ENCODE measurements at places on chromosomes 1 and 21.
A peak's percentile ranks its signal among the peaks of the same experiment; 100 is the strongest.

DNA sequence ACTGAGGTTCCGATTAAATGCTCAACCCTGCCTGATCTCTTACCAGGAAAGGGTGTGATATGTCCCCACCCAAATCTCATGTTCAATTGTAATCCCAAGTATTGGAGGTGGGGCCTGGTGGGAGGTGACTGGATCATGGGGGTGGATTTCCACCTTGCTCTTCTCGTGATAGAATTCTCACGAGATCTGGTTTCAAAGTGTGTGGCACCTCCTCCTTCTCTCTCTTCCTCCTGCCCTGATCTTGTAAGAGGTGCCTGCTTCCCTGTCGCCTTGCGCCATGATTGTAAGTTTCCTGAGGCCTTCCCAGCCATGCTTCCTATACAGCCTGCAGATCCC, 34.9 kb downstream of the RSPH1 start:
- no peak for DNase-seq

- no peak for DNase-seq
These were observed 2.1 kb upstream of the B4GALT2 start for GRCh38 chr1:43976890-43977289.

DNA sequence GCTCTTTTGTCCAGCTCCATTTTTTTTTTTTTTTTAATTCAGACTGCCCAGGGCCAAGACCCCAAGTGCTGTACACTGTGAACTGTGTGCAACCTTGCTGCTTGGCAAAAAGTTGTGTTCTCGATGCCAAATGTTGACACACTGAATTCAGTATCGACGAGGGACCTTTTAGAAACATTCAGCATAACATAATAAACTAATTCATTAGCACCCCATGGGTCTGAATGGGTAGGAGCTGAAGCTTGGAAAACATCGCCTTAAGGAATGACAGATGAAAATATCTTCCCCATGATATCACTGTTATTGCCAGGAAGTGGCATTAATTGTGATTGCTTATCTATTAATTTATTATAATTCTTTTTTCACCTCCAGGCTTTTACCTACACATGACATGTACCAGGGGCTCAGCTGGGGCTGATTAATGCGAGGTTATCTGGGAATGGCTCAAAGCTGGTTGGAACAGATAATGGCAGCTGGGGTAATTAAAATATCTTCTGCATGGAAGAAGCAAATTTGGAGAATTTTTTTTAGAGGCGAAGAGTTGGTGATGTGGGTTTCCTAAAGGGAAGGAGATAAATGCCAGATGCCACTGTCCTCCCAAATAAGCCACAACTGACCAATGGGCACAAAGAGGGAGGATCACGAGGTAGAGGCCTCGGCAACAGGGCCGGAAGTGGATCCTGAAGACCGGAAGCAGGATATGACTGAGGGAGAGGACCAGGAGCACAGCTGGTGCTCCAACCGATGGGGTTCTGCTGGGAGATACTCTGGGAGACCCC, 169.3 kb downstream of the GRIK3 start:
- DNase-seq, result no peak

- no peak for DNase-seq
These were observed 25.7 kb downstream of the COQ8A start for GRCh38 chr1:226965581-226966440.

DNA sequence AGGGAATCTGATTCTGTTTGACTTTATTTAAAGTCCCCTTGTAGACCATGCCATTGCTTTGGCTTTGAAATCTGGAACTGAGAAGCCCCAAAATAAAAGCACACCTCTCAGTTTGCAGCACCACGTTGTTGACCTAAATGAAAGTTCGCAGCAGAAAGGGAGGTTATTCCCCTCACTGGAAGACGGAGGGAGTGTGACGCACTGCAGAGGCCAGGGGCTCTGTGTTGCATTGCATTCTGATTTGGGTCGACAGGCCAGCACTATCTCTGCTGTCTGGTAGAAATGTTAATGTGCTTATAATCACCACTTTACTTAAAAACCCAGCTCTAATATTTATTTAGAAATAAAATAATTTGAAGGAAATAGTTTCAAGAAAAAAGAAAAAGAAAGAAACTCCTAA, 675.2 kb upstream of the NR5A2 start:
- no peak for DNase-seq

- no peak for DNase-seq
These were observed 47.8 kb upstream of the PBX1 start for GRCh38 chr1:164511001-164511705.

DNA sequence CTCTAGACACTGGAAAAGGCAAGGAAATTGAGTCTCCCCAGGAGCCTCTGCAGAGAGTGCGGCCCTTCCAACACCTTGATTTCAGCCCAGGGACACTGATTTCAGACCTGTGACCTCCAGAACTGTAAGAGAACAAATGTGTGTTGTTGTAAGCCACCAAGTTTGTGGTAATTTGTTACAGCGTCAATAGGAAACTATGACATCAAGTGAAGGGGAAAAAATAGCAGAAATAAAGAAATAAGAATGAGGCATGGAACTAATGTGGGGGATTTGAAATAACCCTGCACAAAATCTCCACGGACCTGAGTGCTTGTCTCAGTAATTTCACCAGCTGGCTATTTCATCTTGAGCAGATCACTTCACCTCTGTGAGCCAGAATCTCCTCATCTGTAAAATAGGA, 227.8 kb upstream of the JUN start:
- DNase-seq, result no peak

GRCh38 chr1:217049081-217049480, 325.9 kb upstream of the ESRRG start:
- DNase-seq, result no peak

DNA sequence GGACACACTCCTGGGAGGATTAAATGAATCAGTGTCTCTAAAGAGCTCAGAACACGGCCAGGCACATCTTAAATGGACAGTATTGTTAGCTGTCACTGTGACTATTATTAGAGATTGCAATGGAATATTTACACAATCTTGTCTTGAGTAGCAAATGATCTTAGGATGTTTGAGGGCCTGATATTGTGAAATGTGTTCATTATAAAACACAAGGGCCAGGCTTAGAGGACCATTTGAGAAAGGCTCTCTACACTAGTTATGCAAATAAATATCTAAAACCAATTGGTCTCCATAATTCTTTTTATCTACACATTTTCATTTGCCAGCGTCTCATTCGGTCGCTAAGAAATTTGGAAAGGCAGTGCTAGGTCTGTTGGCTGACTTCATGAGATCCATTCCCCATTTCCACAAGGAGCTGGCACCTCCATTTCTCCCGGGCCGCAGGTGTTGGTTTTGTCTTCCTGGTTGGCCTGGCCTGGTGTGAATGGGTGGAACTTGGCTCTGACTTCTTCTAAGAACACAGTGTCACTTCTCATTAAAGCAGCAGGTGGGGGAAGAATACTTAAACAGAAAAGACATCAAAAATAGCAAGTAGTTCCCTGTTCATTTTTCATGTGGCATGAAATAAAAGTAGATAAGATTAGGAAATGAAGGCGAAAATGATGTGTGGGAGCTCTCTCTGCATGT, 56.0 kb upstream of the PLXNA2 start:
- DNase-seq, result no peak

DNA sequence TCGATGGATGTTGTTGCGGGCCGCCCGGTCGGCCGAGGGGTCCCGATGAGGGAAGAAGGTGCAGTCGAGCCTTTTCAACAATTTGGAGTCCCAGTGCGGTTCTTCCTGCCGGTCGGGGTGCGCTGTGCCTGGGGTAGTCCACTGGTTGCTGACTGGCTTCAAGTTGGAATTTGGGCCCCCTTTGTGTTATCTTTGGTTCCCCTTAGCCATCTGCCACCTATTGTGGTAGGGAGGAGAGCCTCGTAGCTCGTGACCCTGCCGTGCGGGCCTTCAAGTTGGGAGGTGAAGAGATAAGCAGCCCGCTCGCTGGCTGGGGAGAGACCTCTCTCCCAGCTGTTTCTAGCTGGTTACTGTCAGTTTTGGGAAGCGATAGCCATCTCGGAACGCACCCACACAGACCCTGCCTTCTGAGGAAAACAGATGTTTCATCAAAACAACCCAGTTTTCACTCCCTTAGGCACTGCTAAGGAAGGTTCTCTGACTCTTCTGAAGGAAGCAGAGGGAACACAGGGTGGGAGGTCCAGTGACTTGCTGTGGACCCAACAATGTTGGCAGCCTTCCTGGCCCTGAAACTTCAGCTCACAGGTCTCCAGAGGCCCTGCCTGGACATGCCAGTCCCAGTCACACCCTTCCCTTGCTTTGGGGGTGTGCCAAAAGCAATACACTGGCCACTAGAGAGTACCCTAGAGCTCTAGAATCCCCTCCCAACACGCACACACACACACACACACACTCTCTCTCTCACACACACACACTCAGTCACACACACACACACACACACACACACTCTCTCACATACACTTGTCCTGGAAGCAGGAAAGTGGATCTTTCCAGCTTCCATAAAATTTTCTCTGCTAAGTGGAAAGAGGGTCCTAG, 1.0 kb downstream of the BTG2 start:
- DNase-seq, result no peak

DNA sequence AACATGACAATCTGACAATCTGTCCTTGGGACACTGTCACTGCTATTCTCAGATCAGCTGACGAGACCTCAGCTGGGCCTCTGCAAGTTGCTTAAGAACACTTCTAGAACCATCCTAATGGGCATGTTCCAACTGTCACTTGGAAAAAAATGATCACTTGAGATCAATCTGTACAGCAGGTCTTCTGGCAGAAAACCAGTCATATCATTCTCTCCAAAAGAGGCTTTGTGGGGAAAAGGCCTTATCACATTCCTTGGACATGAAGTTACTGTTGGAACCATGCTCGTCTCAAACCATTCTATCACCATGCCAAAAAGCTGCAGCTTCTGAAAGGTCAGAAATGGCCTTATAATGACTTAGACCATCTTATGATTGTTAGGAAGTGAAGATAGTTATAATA, 744.2 kb downstream of the USP25 start:
- DNase-seq, result no peak

GRCh38 chr21:14241297-14241696, 25.3 kb downstream of the RBM11 start:
- no peak for DNase-seq

DNA sequence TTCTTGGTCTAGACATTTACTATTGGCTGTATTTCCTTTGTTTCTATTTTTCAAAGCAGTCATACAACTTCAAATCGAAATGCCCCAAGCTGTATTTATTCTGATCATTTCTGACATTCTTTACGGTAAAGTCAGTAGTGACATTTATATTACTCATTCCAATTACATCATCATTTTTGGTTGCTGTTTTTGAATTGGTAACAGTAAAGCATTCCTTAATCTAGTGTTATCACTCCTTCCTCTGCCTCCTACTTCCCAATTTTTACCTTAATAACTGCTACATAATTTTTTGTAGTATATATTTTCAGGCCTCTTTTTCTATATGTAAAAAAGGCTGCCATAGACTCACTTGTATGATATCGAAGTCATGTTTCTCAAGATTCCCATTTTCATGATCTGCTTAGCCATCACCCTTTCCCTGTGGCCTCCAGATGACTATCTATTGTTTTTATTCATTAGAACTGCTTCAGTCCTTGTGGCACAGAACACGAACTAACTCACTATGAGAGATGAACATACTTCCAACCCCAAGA, 167.2 kb downstream of the RUNX1 start:
- DNase-seq, result no peak

DNA sequence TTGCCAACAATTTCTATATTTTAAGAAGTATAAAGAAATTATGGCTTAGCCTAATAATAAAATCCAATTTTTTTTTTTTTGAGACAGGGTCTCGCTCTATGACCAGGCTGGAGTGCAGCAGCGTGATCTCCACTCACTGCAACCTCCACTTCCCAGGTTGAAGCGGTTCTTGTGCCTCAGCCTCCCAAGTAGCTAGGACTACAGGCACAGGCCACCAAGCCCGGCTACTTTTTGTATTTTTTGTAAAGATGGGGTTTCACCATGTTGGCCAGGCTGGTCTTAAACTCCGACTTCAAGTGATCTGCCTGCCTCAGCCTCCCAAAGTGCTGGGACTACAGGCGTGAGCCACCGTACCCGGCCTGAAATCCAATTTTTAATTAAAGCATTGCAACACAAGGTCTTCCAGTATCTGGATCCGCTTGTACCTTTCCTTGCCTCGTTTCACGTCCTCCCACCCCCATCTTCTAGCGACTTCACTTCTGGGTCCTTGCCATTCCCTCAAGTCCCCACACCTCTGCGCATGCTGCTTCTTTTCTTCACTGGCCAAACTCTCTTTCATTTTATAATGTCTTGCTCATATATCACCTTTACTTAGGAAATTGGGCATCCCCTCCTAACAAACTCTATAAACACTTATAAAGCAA, 2.3 kb downstream of the FUBP1 start:
- DNase-seq, result no peak

GRCh38 chr1:34865981-34866761, 6.6 kb upstream of the SMIM12 start:
- peak; percentile 90 for DNase-seq

- DNase-seq, result no peak
These were observed 60.6 kb upstream of the EFHD2 start for GRCh38 chr1:15349133-15349532.

Data from stimulated activated CD8-positive, alpha-beta memory T cell treated with anti-CD3 and anti-CD28 coated beads, Interleukin-2, amount 100 ng/mL, for 48 hours (primary cell).